AG08396 (cell line): ENCODE measurements at places on chromosomes 7 and 10.

DNA sequence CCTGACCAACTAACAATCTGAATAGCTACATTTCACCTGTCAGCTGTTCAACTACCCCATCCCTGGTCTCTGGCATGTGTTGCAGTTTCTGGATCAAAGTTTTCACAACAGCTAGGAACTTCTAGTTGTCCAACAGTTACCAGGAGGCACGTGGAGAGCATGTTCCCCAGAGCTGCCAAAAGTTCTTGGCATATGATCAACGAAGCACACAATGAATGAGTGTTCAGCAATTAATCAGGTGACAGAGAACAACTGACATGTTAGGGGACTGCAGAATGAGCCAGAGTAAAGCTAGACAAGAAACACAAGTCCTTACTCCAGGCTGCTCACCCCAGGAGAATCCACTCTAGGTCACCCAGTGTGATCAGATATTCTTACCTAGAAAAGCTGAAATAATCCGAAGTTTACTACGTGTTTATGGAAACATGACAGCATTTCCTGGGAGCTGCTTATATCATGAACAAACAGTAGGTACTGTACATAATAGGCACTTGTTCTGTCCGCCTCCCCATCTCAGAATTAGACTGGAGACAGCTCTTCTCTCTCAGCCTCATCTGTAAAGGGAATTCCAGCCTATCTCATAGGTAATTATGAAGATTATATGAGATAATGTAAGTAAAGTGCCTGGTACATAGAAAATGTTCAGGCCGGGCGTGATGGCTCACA is 50.6 kb downstream of the ZNF438 start:
- peak; percentile 31 for DNase-seq

DNA sequence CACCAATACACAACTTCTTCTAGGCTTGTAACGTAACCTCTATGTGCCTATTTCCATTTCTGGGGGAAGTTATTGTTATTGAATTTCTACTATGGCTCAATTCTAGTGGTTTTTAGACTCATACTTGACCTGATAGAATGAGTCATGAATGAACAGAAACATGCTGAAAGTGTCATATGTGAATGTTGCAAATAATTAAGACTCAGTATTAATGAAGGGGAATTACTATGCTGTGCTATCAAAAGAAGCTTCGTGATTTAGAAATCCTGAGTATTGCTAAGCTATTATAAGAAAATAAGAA is 135.1 kb upstream of the ZWINT start:
- DNase-seq, result no peak

- DNase-seq, result peak; percentile 9
Measured at GRCh38 chr7:147400221-147400689, 1190.3 kb upstream of the C7orf33 start.

GRCh38 chr7:40586197-40586596 is 451.4 kb downstream of the SUGCT start:
- DNase-seq, result peak; percentile 21

DNA sequence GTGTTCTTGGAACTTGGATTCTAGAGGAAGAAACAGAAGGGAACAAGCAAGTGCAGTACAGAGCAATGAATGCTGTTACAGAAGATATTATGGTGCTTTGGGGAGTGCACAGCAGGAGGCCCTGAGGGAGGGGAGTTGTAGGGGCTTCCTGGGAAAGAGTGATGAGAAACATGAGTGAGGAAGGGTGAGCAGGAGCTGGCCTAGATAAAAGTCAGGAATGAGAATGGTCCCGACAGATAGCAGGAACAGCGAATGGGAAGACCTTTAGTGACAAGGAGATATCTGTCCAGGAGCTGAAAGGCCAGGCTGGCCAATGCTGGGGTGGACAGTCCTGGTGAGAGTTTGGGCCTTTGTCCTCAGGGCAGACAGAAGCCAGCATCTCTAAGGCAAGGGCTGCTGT is 20.6 kb upstream of the CCNJ start:
- DNase-seq, result no peak

DNA sequence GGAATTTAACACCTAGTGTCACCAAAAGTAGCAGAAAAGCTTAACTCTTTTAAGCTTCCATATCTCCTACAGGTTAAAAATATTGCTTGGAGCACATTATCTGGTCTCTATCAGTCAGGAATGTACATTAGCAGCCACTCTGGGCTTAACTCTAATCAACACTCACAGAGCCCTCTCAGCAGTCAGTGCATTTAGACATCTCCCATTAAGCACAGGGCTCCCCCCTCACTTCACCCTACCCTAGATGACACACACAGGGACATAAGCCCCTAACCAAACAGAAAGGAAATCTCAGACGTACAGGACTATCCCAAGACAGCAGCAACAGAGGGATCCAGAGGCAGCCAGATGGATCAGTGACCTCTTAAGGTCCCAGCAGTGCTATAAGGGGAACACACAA is 26.4 kb downstream of the FBXW4 start:
- DNase-seq, result no peak

DNA sequence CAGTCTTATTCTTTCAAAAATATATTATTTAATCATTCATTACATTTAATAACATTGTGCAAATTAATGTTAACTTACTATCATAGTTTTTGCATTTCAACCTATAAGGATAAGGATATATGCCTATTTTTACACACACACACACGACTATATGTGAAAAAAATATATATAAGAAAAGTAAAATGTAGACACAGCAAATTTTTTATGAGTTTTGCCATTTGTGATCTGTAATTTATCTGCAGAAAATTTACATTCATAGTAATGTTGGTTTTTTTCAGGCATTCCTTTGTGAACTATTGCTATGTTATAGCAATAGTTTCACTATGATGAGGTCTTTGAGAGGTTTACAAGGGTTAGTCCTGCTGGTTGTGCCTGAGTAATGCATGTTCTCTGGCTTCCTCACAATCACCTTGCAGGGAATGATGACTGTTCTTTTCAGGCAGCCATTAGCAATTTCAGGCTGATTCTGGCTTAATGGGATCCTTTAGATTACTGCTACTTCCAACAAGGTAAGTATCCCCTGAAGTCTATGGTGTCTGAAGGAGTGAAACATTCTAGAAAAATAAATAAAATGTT is 183.7 kb upstream of the CDK1 start:
- DNase-seq, result no peak

GRCh38 chr7:141709749-141710148 is 1.6 kb downstream of the WEE2 start:
- no peak for DNase-seq

GRCh38 chr7:106068538-106068961 is 43.6 kb downstream of the SYPL1 start:
- no peak for DNase-seq

GRCh38 chr10:33859319-33860022 is 525.0 kb upstream of the NRP1 start:
- no peak for DNase-seq

DNA sequence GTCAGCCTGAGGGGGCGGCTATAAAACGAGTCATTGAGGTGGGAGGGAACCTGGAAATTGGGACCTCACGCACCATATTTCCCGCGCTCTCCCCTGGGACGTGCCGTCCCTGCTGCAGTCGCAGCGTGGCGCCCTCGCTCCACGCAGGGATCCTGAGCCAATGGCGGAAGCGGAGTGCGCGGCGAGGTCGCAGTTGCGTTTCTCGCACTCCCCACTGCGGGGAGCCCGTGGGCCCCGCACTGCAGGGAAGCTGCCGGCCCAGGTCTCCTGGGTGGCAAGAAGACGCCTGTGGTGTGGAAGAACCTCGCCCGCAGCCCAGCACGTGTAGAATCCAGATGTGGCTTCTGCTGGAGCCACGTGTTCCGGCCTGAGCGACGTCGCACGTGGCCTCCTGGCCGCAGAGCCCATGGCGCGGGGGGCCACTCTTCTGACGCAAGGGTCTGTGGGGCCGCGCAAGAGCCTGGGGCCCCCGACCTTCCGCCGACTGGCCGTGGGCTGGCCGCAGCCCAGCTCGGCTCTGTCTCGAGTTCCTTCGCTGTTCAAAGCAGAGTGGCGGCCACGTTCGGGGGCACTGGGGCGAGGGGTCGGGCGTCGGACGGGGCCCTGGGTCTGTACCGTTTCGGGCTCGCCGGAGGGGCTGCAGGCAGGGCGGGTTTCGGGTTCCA is 26.4 kb downstream of the HIF1AN start:
- peak; percentile 75 for DNase-seq

- no peak for DNase-seq
Measured at GRCh38 chr10:59537501-59537900, 172.1 kb downstream of the SLC16A9 start.

GRCh38 chr7:155669717-155670505 is 25.4 kb downstream of the RBM33 start:
- no peak for DNase-seq

GRCh38 chr7:19139706-19140327 is 5.4 kb downstream of the FERD3L start:
- DNase-seq, result no peak

- DNase-seq, result no peak
Measured at GRCh38 chr10:48459270-48460150, 145.4 kb downstream of the ARHGAP22 start.

DNA sequence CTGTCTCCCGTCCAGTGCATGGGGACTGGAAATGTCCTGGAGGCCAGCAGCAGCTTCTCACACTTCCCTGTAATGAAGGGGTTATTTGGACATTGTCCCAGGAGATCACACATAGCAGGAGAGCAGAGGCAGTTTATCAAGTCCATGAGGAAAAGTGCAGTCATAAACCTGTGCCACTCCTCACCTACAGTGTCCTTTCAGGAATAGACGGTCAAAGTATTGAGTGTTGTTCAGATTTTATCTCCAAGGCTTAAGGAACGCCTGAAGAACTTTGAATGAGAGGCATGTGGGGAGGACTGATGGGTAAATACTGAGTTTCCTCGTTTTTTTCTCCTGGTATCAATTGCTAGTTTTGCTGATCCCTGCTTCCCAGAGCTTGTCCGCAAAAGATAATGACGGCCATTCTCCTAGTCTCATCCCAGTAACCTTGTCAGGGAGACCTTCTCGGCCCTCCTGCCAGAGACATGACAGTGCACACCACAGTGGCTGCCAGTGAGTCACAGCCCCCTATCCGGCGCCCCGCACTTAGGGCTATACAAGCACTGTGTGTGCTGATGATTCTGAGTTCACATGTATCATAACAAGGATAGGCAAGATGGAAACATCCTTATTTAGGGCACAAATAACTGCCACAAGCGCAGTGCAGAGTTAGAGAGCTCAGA is 495.5 kb upstream of the MGMT start:
- no peak for DNase-seq

GRCh38 chr10:116985611-116986010 is 19.4 kb downstream of the SHTN1 start:
- no peak for DNase-seq
